T-helper 1 cell treated with Interleukin-12 subunit alpha and Interleukin-12 subunit beta and Interleukin-4 antibody, amounts not matched to agents 30 ng/mL and 1 ng/mL, for 36 hours (primary cell): ENCODE measurements at places on chromosomes 5 and 9. TPM values are rescaled to one million over a fixed set of nuclear protein-coding genes. Genes with fewer than 3 reads are reported as not detected.

The CATSPER3 gene
- total RNA-seq, result 0.80 and 1.5 TPM in 2 replicates

The LMX1B gene
- not detected in 2 replicates for total RNA-seq

The PCDHGA8 gene
- 0.07 and 0.15 TPM in 2 replicates for total RNA-seq

The FGF1 gene
- total RNA-seq, result not detected in 2 replicates

The ASS1 gene
- total RNA-seq, result 3.2 and 8.0 TPM in 2 replicates

The SLC46A2 gene
- total RNA-seq, result not detected in 2 replicates

The ADAMTS16 gene
- total RNA-seq, result not detected in 2 replicates

The AMBP gene
- total RNA-seq, result not detected in 2 replicates

The LRSAM1 gene
- 18.5 and 19.2 TPM in 2 replicates for total RNA-seq

The SAXO1 gene
- 0.29 TPM in 1 of 2 replicates, not detected in the other for total RNA-seq

The CCDC183 gene
- total RNA-seq, result 0.42 and 0.56 TPM in 2 replicates

The S100Z gene
- total RNA-seq, result 3.1 and 3.3 TPM in 2 replicates

The RELL2 gene
- total RNA-seq, result 18.2 and 19.3 TPM in 2 replicates

The PTAR1 gene
- total RNA-seq, result 51.3 and 52.1 TPM in 2 replicates
